ENCODE measurements at places on chromosomes 5 and 9.

DNA sequence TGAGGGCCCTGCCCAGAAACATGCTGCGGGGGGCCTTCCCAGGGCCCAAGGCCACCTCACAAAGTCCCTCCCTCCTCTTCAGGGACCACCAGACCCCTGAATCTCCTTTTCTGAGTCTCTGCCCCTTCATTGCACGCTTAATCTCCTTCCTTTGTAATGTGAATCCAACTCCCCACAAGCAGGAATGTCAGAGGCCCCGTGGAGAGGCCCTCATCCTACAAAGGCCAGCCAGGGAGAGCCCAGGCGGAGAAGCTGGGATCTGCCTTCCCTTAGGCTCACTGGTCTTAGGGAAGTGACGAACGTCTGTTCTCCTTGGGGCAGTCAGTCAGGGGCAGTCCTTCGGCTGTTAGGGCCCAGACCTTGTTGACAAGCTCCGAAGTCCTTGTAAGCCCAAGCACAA lies 2.3 kb downstream of the SMIM33 start:
- DNase-seq, result no peak

- no peak for DNase-seq
Measured at GRCh38 chr5:158943057-158943456, 156.7 kb downstream of the EBF1 start.

DNA sequence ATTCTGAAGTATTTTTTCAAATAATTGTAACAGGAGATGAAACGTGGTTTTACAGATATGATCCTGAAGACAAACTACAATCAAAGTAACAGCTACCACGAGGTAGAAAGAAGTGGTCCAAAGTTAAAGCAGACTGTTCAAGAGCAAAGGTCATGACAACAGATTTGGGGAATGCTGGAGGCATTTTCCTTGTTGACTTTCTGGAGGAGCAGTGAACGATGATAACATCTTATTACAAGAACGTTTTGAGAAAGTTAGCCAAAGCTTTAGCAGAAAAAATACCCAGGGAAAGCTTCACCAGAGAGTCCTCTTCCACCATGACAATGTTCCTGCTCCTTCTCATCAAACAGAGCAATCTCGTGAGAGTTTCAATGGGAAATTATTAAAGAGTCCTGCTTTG lies 145.4 kb upstream of the NREP start:
- DNase-seq, result no peak

DNA sequence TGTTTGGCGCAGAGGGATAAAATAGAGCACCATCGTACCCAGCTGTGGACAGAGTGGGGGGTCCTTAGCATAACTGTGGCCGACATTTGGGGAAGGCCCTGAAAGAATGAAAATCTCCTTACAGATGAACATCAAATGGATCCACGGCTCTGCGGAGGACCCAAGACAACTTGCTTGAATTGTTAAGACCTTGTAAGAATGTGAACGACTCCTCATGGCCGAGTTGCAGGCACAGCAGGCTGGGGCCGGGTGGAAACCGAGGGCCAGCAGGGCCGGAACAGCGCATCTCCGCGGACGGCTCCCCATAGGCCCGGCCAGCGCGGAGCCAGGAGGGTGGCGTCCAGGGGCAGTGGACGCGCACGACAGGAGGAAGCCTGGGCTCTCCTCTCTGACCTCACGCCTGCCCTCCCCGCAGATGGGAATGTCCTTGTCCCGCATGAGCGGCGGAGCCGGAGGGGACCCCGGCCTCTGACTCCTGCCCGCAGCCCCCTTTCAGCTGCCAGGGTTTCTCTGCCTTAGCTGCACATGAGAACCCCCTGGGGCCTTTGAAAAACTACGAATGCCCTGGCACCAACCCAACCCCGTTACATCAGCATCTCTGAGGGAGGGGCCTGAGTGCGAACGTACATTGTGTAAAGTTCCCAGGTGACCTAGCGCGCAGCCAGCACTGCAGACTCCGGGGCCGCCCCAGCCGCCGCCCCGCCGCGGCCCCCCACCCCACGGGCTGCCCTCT lies 36.2 kb upstream of the PTCH1 start:
- DNase-seq, result no peak

- DNase-seq, result no peak
Measured at GRCh38 chr9:14452539-14452938, 138.6 kb upstream of the NFIB start.

DNA sequence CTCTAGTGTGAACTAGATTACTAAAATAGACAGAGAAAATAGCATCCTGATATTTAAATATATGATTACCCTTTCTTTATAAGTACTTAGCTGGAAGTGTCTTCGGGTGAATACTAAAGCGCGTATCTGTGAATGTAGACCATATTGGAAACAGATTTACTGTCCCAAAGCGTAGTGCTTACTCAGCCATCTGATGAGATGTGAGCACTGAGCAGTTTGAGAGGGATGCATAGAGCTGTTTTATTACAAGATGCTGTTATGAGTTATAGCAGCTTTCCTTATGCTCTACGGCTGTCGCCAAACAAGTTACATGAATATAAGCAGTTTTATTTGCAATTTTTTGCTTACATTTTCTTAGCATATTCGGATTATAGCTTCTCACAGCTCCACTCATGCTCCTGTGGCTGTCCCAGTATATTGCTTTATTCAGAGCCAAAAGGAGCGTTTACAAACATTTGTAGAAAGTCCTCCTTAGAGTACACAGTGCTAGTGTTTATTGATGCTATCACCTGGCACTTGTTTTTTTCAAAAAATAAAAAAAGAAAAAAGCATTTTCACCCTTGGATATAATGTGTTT lies 981.4 kb upstream of the WWC1 start:
- DNase-seq, result no peak

GRCh38 chr5:7794823-7795222 lies 56.1 kb downstream of the CFAP90 start:
- DNase-seq, result no peak

DNA sequence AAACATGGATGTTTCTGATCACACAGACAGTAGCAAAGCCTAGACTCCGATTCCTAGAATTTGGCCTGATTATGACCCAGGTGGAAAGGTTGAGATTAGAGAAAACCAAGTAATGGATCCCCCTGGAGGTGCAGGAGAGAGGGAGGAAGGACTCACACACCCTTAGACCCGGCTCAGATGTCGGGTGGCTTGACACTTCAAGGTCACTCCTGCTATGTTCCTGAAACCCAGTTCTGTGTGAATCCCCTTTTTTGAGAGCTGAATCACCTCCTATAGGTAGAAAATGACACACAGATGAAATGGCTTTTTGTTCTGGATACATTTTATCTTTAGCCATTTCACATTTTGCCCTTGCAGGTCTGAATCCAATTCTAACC lies 192.8 kb downstream of the ARRDC3 start:
- DNase-seq, result no peak

- peak; percentile 24 for DNase-seq
Measured at GRCh38 chr5:177557041-177557647, 2.8 kb upstream of the FAM193B start.

DNA sequence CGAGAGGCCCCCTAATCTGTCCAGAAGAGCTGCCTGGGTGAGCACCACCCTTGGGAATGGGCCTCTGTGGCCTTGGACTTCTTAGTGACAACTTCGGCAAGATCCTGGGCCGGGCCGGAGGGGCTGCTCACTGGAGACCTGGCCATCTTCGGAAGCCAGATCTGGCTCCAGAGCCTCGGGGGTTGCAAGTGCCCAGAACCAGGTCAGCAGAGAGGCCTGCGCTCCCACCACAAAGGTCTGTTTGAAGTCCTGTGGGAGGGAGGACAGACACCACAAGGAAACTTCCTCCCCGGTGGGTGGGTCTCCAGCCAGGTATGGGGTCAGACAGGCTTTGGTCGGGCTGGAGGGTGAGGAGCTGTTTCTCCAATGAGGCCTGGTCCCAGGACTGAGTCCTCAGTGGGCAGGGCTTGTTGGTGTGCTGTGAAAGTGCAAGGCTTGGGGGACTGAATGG lies 86.1 kb downstream of the DAB2IP start:
- DNase-seq, result no peak

All from CD4-positive, alpha-beta T cell treated with Interleukin-6 at 100 ng/mL for 8 hours (primary cell).